ENCODE measurements at places on chromosomes 5 and 9. TPM values are rescaled to one million over a fixed set of nuclear protein-coding genes. Genes with fewer than 3 reads are reported as not detected.

DNA sequence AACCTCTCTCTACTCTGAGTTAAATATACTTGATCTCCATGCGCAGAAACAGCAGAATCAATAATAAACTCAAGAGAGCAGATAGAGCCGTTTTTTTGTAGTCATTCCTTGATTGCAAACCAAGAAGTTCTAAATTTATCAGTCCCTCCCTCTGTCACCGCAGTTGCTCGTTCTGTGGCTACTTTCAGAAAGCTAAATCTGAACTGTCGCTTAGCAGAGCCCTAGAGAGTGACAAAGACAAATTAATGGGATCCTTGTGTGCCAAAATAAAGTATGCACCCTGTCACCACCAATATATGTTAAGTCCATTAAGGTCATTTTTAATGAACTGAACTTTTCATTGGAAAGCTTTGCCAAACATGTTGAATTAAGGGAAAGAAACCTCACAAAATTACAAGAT is 218.3 kb downstream of the ADAMTSL1 start:
- no peak for DNase-seq

DNA sequence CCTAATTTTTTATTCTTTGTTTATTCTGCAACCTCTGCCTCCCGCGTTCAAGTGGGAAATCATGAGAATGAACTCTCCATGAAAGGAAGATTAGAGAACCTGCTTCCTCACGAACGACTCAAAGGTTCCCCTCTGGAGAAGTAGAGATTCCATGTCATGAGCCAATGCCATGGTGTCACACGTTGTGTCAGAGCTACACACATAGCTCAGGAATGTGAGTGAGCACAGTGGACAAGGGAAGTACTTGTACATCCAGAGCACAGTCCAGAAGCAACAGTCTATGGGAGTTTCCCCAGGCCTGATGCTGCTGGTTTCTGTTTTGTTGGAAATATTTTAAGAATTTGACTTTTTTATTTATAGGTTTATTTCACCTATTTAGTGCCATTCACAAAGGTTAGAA is 26.8 kb upstream of the PPP2CA start:
- no peak for DNase-seq

Gene TLX3
- total RNA-seq, result 0.83 TPM

Gene FRRS1L
- total RNA-seq, result 0.78 TPM

Gene FGF18
- total RNA-seq, result not detected

Gene SAP30L
- total RNA-seq, result 11.5 TPM

Gene OLFML2A
- 6.4 TPM for total RNA-seq

Gene POU5F2
- total RNA-seq, result 1.2 TPM

Gene PCDHGC4
- 2.3 TPM for total RNA-seq

Gene ARHGEF37
- total RNA-seq, result 0.12 TPM
